ENCODE measurements at places on chromosomes 3 and 15.

GRCh38 chr15:26129852-26130251 lies 266.7 kb upstream of the ATP10A start:
- no peak for DNase-seq

- no peak for DNase-seq
These were observed 45.0 kb downstream of the USP13 start for GRCh38 chr3:179697736-179698332.

GRCh38 chr3:17356585-17356984 lies 385.8 kb downstream of the TBC1D5 start:
- DNase-seq, result no peak

DNA sequence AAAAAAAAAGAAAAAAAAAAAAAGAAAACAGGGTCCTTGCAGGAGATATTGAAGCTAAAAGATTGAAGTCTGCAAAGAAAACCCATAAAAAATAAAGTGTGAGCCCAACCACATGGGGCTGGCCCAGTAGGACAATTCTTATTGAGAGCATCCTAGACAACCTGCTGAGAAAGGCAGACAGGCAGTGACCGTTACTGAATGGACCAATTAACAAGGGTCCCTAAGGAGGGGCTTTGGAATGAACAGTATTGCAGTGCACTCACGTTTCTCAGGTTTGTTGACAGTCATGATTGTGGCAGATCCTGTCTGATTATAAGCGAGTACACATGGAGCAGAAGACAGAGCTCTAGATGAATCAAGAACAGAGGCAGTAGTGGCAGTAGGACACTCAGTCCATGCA lies 168.6 kb downstream of the LSAMP start:
- no peak for DNase-seq
